T-helper 22 cell (primary cell): ENCODE measurements at places on chromosomes 7 and 10.

GRCh38 chr7:151138153-151138851, 29.2 kb downstream of the GBX1 start:
- DNase-seq = no peak

DNA sequence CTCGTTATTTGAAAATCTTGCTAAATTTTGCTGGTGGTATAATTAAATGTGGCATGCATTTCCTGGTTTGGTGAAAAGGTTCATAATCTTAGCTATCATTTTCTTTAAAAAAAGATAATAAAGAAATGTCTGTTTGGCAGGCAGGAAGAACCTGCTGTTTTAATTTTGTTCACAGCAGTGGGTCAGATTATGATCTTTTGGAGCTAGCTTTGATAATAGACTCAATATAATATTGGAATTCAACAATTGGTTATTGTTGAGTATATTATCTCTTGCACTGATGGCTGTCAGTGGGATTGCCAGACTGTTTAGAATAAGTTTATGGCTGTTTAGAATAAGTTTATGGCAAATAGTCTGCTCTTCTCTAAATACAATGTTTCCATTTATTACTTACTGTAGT, 35.1 kb downstream of the MXI1 start:
- DNase-seq = no peak

DNA sequence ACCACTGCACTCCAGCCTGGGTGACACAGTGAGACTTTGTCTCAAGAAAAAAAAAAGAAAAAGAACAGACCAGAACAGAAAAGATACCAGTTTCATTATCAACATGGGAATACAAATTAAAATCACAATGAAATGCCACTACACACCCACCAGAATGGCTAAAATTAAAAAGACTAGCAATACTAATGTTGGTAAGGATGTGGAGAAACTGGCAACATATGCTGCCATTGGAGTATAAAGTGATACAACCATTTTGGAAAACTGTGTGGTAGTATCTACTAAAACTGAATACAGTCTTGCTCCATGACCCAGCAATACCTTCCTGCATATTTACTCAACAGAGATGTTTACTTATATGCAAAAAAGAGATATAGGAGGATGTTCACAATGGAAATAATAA, 2.9 kb upstream of the RRP12 start:
- DNase-seq = no peak

DNA sequence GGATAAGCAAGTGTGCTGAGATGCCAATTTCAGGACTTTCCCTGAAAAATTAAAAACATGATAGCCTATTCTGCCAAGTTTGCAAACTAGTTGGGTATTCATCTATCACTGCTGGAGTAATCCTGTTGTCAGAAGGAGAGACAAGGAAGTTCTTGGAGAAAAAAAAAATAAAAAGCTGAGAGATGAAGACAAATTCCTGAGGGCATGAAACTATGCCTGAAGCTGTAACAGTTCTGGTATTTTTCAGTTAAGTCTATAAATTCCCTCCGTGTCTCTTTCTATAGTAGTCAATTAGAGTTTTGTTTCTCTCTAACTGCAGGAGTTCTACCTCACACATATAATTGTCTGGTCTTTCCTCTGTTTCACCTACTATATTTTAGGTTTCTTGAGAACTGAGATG, 95.7 kb downstream of the DGKB start:
- DNase-seq = no peak

- no peak for DNase-seq
Measured at GRCh38 chr10:113052076-113052830, 102.2 kb downstream of the TCF7L2 start.

GRCh38 chr7:138521837-138522461, 61.9 kb downstream of the TRIM24 start:
- no peak for DNase-seq

GRCh38 chr7:99748846-99749579, 14.0 kb upstream of the CYP3A7 start:
- no peak for DNase-seq

- no peak for DNase-seq
Measured at GRCh38 chr10:61754587-61755550, 92.1 kb downstream of the CABCOCO1 start.

DNA sequence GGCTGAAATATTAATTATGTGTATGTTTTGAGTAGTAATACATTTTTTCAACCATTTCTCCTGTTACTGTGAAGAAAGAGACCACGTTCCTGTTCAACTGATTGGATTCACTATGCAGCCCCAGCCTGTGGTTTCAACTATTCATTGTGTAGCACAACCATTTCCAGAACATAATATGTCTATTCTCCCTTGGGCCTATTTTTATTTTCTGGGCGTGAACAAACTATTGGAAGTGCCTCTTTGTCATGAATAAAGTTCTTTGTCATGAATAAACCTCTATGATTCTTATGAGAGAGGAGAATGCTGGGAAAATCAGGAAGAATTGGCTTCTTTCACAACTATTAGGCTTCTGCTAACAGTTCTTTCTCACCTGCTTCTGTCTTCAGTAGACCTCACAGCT, 152.4 kb downstream of the GNAT3 start:
- DNase-seq = no peak

GRCh38 chr10:127945341-127945758, 38.4 kb downstream of the PTPRE start:
- DNase-seq = peak; percentile 4

DNA sequence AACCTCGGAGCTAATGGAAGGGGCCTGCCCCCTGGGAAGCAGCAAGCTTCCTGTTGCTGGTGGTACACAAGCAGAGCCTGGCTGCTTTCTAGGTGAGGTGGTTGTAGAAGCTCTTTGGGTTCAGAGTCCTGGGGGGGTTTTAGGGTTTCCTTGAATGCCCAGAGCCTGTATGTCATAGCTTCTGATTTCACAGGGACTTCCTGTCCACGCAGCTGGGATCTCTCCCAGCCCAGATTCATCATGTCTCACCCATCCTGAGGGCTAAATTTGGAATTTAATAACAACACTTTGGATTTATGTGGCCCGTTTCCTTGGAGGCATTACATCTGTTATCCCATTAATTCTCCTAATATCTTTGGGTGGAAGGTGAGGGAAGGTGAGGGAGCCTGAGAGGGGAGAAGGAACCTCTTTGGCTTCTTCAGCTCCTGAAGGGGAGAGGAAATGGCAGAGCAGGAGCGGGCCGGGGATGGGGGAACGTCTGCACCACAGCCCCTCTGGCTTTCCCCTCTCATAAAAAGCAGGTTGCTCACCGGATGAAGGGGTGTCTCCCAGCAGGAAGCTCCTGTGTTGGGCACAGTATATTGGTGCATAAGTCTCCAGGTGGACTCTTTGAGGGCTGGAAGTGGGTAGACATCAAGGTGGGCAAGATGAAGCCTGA, 19.7 kb downstream of the RPS24 start:
- no peak for DNase-seq

- DNase-seq = no peak
Measured at GRCh38 chr10:89916468-89917215, 215.3 kb downstream of the KIF20B start.

GRCh38 chr10:96646751-96647166, 59.9 kb upstream of the TM9SF3 start:
- no peak for DNase-seq

DNA sequence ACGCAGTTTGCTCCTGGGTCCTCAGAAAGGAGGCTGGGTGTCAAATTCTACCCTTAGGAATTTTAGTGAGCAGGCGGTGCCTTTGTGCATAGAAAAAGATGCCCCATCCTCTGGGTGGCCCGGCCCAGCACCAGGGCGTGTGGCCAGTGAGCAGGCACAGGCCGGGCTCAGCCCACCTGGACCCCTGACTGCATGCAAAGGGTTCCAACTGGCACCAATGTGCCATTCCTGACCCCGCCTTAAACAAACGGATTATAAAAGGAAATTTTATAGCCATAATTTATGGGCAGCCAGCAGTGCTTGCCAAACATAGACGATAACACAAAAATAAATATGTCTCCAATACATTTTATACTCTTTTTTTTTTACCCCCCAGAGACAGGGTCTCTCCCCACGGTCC, 40.1 kb upstream of the GNA12 start:
- no peak for DNase-seq

- DNase-seq = no peak
Measured at GRCh38 chr10:77160679-77161078, 476.9 kb downstream of the KCNMA1 start.

- DNase-seq = no peak
Measured at GRCh38 chr7:97024209-97025129, at the start of gene DLX5. DLX5 (minus strand) TSS chr7:97024831; CDS start chr7:97024623, 208 bp downstream.

GRCh38 chr10:71582506-71583475, 136.8 kb downstream of the C10orf105 start:
- no peak for DNase-seq

- no peak for DNase-seq
Measured at GRCh38 chr10:13500201-13500600, 28.6 kb downstream of the BEND7 start.

DNA sequence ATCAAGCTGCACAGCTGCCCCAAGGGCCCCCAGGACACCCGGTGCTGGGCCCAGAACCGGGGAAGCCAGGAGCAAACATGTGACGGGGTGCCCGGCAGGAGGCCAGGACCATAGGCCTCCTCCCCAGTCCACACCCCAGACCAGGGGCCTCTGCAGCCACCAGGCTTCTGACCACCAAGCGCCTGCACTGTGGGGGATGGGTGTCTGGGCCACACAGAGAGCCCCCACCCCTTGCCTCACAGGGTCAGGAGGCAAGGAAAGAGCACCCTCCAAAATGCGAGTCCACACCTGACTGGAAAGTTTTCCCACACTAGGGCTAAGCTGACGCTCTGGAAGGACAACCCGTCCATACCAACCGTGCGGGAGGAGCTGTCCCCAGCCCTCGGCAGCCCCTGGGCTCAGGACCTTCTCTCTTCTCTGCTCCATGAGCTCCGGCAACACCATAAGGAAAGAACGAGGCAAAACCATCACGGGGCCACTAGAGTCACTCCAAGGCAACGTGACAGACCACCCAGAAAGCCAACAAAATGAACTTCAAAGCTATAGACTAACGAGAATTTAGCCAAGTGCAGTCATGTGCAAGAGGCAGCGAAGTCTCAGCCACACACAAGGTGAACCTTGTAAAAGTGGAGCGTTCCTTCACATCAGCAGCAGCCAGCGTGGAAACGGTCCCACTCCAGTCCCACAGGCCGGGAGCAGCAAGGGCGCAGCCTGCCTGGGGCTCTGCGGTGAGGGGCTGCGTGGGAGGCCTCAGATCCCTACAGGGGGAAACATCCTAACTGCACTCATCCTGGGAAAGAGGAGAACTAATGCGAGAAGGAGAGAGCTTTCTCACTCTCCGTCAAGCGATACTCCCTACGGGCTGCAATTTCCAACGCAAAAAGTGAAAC, 5.1 kb downstream of the STK32C start:
- DNase-seq = no peak

DNA sequence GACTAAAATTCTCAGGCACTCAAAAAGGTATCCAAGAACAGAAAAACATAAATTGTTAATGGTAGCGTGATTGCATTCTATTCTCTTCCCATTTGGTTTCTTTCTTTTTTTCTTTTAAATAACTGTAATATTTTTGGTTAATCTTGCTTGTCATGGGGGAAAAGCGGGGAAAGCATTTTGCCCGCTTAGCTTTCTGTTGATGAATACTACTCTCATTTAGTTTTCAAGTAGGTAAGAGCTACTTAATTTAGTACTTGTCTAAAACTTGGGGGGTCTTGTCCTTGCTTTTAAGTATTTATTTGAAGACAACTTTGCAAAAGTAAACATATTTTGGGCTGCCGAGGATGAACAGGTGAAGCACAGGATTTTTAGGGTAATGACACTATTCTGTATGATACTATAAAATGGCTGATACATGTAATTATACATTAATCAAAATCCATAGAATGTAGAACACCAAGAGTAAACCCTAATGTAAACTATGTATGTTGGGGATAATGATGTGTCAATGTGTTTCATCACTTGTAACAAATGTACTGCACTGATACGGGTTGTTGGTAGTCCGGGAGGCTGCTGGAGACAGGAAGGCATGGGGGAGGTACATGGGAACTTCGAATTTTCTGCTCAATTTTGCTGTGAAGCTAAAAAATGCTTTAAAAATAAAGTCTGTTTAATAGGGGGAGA, 1.7 kb downstream of the TES start:
- no peak for DNase-seq

GRCh38 chr7:66187905-66188304, 17.2 kb upstream of the TPST1 start:
- DNase-seq = no peak

- DNase-seq = no peak
Measured at GRCh38 chr10:131886237-131886636, 14.6 kb upstream of the PPP2R2D start.

DNA sequence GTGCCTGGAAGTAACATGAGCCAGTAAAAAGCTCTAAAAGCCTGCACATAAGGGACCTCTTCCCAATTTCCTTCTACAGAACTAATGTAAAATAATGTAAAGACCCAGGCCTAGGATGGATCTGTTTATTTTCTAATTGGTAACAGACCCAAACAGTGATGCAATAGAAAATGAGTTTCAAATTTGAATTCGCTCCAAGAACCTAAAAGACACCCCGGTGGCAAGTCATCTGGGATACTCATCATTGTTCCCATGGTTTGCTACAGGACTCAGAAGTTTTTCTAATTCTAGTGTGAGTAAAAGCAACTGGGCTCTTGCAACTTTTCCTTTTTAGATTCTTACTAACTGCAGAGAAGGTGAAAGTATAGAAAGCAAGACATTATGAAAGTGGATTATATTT, 271.3 kb upstream of the CACNA2D1 start:
- DNase-seq = no peak

DNA sequence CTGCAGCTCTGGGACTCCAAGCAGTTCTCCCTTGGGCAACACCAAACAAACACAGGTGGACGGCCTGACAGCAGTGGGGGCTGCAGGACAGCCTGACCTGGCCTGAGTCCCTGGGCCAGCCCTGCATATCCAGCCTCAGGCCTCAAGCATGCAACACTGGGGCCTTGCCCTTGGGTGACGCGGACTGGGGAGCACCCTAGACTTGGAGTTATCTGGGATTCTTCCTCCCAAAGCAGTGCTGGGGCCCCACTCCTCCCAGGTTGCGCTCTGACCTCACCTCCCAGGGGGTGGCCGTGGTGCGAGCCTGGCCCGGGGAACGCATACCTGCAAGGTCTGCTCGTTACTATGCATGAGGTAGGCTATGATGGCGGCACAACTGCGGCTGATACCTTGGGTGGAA, 6.2 kb upstream of the TMEM120A start:
- no peak for DNase-seq

GRCh38 chr10:106183041-106183440, 981.5 kb downstream of the SORCS1 start:
- no peak for DNase-seq

- peak; percentile 10 for DNase-seq
Measured at GRCh38 chr10:89702121-89702480, 711 bp downstream of the KIF20B start.
